Left renal pelvis (tissue), 4 donors: ENCODE measurements at places on chromosomes 7 and 10.

DNA sequence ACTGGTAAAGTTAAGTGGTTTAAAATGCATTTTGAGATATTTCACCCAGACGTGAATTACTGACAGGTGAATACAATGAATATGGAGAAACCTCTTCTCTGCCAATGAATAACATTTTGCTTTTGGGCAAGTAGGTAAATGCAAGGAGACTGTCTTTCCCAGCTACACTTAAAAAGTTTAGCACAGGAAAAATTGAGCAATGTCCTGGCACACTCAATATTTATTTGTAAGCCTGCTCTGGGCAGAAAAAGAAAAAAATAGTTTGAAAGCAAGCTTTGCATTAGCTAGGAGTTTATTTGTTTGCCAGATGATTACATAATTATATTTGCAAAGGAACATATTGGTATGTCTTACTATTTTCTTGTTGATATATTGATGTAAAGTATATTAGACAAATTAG, 624.2 kb downstream of the ACTR3B start:
- DNase-seq, result no peak

- DNase-seq, result no peak
Observed at GRCh38 chr10:112185959-112186358, 2.4 kb upstream of the GPAM start.

GRCh38 chr7:71735961-71736556, 604.1 kb downstream of the GALNT17 start:
- DNase-seq, result peak; percentile 69

- DNase-seq, result peak; percentile 28
Observed at GRCh38 chr10:86837663-86838062, 81.2 kb downstream of the BMPR1A start.

- no peak for DNase-seq
Observed at GRCh38 chr10:17989908-17990767, 38.4 kb downstream of the SLC39A12 start.

- no peak for DNase-seq
Observed at GRCh38 chr7:1987084-1987535, 245.6 kb downstream of the MAD1L1 start.

GRCh38 chr7:74417419-74417971, 36.2 kb upstream of the GTF2IRD1 start:
- DNase-seq, result no peak
